ENCODE measurements at places on chromosomes 2 and 18.
A peak's percentile ranks its signal among the peaks of the same experiment; 100 is the strongest.

DNA sequence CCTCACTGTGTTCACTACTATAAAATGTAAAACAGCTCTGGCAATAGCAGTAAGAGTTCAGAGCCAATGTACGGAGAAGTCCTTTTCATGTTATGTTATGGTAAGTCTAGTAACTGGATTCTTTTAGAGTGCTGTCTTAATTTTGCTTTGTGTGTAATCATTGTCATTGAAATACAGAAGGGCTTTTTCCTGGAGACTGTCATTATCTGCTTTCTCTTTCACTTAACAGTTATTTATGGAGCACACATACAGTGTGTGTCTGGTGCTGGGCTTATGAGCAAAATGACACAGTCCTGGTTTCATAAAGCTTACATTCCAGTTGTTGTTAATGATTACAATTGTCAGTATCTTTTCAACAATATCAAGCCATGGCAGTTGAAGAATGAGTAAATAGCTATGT, 95.5 kb downstream of the CCDC102B start:
- DNase-seq, result no peak

DNA sequence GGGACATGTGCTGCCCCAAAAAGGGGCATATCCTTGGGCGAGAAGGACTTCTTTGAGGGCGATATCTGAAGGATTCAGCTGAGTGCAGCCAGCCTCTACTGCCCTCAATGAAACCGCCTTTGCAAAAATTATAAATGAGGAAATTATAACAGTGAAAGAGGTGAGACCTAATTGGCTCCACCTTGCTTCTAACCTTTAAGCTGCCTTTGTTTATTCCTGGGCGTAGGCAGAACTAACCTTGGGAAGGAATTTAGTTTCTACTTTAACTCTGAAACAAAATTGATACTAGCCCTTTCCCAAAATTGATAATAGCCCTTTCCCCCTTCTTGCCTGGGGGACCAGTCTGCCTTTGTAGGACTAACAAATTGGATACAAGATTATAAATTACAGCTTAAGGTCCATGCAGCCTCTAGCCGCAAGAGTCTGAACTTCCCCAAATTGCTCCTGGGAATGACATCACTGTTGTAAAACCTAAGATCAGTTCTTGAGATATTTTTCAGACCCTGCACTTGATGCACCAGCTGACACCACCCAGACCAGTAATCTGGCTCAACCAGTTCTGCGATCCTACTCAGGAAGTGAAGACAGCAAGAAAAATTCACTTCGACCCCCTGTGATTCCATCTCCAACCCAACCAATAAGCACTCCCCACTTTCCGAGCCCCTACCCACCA, 36.0 kb upstream of the ASAP2 start:
- DNase-seq, result peak; percentile 76

GRCh38 chr2:144230448-144231085, 289.4 kb downstream of the ZEB2 start:
- DNase-seq, result peak; percentile 48

GRCh38 chr18:44915661-44916060, 235.0 kb downstream of the SETBP1 start:
- no peak for DNase-seq

GRCh38 chr2:117058366-117058765, 756.1 kb upstream of the DDX18 start:
- DNase-seq, result peak; percentile 16

- DNase-seq, result no peak
These were observed 1395.8 kb downstream of the LRP1B start for GRCh38 chr2:140734992-140735391.

DNA sequence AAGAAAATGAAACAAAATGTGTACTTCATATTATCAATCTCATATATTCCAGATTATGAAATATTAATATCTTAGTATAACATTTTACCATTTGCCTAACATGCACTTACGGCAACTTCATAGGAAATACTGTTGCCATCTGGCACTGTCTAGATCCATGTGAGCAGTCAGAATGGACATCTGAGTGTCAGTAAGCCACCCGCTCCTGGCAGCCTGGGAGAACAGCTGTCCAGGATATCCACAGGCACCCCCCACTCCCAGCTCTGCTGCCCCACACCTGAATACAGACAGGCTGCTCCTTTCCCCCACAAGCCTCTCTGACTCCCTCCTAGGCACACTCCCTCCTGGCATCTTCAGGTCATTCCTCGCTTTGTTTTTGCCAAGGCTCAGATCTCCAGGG, 127.0 kb downstream of the GAREM1 start:
- no peak for DNase-seq

DNA sequence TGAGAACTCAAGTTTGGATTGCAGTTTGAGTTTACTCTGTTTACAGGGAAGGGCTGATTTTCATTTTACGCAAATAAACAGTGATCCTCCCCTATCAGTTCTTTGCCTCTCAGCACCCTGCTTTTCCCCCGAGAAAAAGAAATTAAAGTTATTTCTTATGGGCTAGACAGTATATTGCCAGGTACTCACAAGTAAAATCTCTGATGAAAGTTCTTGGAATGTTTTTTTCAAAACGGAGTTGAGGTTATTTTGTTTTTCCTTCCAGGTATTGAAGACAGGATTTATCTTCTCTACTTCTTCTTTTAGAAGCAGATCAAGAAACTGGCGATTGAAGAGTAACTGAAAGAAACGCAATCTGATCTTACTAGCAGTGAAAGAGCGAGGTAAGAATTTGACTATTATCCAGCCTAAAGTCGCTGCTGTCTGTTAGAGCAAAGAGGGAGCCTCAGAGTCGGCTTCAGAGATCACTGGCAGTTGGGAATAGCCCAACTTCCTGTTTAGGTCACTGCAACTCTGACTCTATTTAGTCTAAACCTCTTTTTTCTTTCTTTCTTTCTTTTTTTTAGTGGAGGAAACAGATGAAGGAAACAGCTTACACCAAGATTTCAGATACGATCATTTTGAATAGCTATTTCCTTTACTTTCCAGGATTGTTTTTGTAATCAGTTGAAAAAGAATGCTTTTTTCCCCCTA, at the start of gene TFPI:
Gene TFPI, minus strand, starts transcription at position 425 of the 693 bp plus-strand sequence. CDS start 50,667 bp downstream, outside the sequence.
- DNase-seq, result peak; percentile 52

DNA sequence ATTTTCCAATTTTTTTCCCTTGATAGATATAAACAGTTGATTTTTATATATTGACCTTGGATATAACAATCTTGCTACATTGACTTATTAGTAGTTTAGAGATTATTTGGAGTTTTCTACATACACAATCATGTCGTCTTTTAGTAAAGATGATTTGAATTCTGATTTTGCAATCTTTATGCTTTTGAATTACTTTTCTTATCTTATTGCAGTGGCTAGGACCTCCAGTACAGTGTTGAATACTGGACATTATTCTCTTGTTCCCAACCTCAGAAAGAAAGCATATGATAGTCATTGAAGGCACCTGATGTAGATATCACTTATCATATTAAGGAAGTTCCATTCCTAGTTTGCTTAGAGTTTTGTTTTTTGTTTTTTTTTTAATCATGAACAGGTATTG, 90.2 kb downstream of the RAB3GAP1 start:
- DNase-seq, result no peak

DNA sequence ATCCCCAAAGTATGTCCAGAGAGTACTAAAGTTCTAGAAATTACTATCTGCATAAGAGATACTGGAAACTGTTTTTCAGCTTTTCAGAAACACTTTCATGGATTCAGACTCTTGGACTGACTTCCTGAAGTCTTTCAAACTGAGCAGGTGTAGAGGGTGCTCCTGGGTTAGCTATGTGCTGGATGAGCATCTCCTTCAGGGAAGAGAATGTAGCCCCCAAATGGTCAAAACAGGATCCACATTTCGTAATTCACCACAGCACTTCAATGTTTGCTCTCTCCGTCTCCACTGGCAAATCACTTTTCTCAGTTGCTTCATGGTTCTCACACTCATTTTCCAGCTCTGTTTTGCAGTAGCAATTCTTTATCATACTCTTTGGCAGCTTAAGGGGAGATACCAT, 23.2 kb upstream of the SATB2 start:
- DNase-seq, result no peak

DNA sequence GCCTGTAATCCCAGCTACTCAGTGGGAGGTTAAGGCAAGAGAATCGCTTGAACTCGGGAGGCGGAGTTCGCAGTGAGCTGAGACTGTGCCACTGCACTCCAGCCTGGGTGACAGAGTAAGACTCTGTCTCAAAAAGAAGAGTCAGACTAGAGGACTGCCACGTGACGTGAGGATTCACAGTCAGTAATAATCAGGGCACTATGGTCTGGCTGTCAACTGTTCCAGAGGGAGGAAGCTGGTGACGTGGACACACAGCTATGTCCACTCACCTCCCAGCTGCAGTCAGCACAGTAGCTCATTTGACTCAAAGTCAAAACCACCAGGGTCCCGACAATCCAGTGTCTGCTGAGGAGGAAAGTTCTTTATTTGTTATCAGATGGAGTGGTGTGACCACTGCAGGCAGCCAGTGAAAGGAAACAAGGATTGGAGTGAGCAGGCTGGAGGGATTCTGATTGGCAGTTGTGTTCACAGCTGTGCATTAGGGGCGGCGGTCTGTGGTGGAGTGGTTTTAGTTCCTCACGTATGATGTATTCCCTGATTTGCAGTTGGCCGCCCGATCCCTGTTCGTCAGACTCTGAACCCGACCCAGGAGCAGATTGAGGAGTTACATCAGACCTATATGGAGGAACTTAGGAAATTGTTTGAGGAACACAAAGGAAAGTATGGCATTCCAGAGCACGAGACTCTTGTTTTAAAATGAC, 37.9 kb downstream of the MOGAT1 start:
- DNase-seq, result peak; percentile 83

DNA sequence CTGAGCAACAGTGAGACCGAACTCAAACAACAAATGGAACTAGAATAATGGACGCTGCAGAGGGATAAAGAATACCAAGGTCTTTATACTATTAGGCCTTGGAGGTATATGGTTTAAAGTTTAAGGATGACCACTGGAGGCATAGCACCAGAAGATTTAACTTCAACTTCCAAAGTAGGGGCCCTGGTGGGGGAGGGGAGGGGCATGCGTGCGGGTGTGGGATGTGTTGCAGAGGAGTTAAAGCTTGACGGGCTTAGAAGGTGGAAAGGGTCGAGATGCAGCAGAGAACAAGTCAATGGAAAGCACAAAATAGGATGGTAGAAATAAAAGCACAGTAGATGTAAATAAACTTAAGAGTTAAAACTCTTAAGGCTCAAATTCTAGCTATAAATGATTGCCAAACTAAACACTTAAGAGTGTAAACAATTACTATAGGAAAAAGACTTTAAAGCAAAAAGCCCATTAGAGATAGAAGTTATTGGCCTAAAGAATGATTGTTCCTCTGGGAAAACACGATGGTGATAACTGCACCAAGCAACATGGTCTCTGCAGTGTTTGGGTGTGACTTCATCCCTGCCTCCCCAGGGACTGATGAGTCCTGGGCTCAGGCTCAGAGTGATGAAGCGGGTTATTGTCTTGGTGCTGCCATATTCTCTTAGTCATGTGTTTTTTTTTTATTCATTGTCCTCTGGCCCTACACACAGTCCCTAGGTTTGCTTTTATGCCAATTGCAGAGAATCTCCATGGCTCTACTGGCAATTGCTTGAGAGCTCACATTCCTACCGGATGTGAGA, 13.0 kb downstream of the RRM2 start:
- DNase-seq, result peak; percentile 3

GRCh38 chr2:172623249-172623965, 67.5 kb downstream of the PDK1 start:
- no peak for DNase-seq

DNA sequence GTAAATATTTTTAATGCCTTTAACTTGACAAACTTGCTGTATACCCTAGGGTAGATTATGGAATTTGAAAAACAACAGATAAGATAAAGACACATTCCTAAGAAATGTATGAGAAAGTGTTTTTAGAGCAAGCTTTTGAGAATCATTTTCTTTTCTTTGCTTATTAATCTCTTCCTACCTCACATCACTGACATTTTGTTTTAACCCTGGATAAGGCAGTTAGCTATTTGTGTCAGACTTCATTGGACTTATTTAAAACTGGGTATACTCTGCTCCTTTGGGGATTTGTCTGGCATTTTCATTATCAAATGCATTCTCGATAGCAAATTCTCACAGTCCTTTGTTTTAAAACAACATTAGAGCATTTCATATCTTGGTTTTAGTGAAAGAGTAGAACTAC, 17.2 kb downstream of the EML4 start:
- DNase-seq, result no peak

- DNase-seq, result no peak
These were observed 17.0 kb upstream of the MAPRE2 start for GRCh38 chr18:35024196-35024595.

- no peak for DNase-seq
These were observed 63.2 kb downstream of the SCG2 start for GRCh38 chr2:223538920-223539440.

- no peak for DNase-seq
These were observed 38.8 kb downstream of the CABYR start for GRCh38 chr18:24177499-24178133.

- DNase-seq, result no peak
These were observed 111.4 kb upstream of the CDC42EP3 start for GRCh38 chr2:37782721-37783371.

GRCh38 chr2:218002845-218003180, at the start of gene TNS1:
TNS1 (minus strand) TSS chr2:218002995; CDS start chr2:218002872, 123 bp downstream.
- DNase-seq, result no peak

DNA sequence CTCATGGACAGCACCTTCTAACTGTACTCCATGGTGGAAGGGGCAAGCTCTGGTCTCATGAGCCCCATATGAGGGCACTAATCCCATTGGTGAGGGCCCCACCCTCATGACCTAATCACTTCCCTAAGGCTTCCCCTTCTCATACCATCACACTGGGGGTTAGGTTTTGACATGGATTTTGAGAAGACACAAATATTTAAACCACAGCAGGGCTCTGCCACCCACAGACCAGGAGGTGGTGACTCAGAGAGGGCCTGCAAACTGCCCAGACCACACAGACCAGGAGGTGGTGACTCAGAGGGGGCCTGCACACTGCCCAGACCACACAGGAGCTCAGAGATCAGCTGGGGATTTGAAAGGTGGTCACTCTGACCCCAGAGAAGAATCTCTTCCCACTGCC, 222.0 kb downstream of the KLHL29 start:
- peak; percentile 25 for DNase-seq

- DNase-seq, result no peak
These were observed 38.1 kb downstream of the ACOXL start for GRCh38 chr2:110770404-110770958.

- DNase-seq, result no peak
These were observed 43.6 kb downstream of the MAP3K20 start for GRCh38 chr2:173119069-173119807.

GRCh38 chr2:235463893-235464292, 29.9 kb upstream of the AGAP1 start:
- DNase-seq, result no peak

All from inflammatory macrophage (primary cell).